ENCODE measurements at places on chromosomes 4 and X.

- DNase-seq = no peak
These were observed 189.6 kb upstream of the POF1B start for GRCh38 chrX:85569096-85569495.

- peak; percentile 49 for DNase-seq
These were observed 23.6 kb upstream of the C4orf50 start for GRCh38 chr4:6041800-6042199.

- DNase-seq = no peak
These were observed 27.8 kb downstream of the BANK1 start for GRCh38 chr4:101818362-101818761.

- no peak for DNase-seq
These were observed 427.2 kb downstream of the FAT4 start for GRCh38 chr4:125741825-125742452.

DNA sequence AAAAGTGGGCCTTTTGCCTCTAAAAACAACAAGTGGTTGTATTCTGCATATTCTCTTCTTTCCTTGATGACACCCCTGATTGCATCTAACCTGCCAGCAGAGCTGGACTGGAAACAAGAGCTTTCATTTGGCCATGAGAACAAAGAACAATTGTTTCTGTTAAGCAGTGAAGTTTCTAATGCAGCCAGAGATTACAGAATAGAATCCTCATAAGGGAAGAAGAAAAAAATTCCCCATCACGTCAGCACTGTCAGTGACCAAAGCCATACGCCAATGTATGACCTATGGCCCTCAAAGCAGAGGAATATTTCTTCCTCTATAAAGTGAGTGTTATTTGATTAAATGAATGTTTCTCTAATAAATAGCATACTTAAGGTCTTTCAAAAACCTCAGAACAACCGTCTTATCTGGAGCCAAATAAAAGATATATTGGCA, 529.1 kb upstream of the INTU start:
- no peak for DNase-seq

DNA sequence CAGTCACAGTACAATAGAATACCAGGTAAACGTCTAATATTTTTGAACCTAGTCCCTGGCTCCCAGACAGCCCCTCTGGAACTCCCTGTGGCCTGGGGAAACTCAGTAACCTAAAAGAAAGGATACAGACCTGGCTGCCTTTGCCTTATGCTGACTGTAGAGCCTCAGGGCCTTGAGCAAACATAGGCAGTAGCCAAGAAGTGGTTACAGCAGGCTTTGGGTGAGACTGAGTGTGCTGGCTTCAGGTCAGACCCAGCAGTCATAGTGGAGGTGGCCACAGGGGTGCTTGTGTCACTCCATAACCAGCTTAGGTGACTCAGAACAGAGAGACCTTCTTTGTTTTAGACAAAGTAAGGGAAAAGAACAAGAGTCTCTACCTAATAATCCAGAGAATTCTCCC, 141.8 kb upstream of the PRDX4 start:
- DNase-seq = no peak

DNA sequence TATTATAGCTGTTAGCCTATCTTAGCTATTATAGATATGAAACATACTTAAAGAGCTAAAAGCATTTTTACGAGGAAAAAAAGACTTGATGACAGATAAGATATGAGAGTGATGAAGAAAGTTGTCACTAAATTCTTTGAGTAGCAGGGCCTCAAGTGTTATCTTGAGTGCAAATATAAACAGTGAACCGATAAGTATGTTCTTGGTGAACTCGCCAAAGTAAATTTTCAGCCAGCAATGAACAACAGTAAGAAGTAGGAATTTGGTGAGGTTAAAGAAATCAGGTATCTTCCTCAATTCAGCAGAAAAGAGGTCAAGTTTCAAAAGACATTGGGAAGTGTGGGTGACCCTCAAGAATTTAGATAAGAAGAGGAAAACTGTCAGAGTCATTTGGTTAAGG, 471.8 kb upstream of the FTHL17 start:
- no peak for DNase-seq

DNA sequence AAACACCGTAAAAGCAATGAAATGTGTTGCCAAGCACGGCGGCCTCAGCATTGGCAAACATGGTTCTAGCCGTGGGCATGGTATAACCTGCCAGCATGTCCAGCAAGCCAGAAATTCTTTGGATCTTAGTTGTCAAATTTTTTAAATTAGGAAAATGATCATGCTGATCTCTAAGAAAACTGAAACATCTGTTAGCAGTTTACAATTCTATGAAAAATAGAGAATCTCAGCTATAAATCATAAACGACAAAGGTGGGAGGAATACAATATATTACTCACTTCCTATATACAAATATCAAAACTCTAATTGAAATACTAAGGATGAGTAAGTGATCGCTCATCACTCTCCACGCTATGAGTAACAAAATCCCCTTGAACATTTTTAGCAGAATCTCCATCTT, 130.3 kb downstream of the ADGRA3 start:
- no peak for DNase-seq

DNA sequence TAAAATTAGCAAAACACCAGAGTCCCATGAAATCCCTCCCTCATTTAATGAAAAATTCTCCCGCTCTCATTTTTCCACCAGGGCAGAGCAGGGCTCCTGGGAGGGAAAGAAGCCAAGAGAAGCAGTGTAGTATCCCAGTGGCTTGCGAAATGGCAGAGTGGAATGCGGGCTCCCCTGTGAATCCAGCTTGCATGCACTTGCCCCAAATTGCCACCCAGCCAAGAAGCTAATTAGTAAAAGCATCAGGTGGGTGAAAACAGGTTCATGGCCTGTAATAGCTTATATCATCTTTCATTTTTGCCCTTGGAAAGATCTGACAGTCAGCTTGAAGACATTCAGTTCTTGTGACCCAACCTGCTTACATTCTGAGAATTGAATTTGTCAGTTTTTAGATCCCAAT, 10.1 kb downstream of the AMOT start:
- no peak for DNase-seq

DNA sequence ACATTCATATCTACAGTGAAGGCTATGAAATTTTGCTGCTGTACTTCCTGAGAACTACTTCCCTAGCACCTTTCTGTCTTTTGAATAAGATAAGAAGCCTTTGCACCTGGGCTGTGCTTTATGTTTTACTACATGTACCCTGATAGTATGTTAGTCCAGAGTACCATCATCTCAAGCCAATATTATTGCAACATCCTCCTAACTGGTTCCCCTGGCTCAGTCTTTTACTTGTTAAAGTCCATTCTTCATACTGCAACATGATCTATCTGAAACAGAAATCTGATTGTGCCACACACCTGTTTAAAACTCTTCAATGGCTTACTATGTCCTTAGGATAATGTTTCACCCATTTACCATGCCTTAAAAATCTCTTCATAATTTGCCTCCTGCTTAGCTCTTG, 102.3 kb downstream of the AGTR2 start:
- DNase-seq = no peak

DNA sequence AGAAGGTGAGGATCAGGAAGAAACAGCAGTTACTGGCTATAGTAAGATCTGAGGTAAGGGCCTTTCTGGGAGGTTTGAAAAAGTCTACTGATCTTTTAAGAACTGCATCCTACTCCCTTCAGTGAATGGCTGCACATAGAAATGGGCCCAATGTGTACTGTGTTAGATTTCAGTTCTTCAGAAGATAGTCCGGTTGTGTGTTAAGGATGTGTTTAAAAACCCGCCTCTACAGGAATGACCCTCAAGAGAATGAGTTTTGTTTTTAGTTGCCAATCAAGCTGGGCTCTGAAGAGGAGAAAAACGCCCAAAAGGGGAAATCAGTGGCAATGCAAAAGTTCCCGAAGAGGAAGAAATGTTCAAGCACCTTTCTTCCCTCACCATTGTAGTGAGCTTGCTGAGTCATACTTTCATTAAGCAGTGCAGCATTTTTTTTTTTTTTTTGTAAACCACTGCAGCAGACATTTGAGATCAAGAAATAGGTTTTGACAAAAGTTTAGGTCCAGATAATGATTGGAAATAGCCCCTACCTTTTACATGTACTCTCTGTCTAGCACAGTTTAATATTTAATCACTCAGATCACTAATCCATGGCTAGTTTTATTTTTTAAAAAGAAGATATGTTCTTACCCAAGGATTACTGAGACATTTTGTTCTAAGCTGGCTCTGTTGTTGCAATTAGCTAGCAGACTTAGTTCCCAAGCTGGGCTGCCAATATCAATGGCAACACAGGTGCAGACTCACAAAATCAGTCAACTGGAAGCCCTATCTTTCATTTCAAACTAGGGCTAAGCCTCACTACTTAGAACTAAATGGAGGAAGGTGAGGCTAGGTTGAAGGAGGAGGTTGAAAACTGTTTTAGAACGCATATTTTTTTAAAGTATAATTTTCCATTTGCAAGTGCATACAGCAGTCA, 7.0 kb upstream of the TRPC5OS start:
- DNase-seq = no peak

GRCh38 chr4:61225656-61226055, 25.5 kb downstream of the ADGRL3 start:
- no peak for DNase-seq

GRCh38 chrX:22666441-22666840, 333.3 kb upstream of the DDX53 start:
- peak; percentile 34 for DNase-seq

GRCh38 chr4:136644279-136644678, 888.0 kb downstream of the PCDH18 start:
- no peak for DNase-seq

GRCh38 chr4:172095161-172095560, 282.0 kb downstream of the GALNTL6 start:
- no peak for DNase-seq

DNA sequence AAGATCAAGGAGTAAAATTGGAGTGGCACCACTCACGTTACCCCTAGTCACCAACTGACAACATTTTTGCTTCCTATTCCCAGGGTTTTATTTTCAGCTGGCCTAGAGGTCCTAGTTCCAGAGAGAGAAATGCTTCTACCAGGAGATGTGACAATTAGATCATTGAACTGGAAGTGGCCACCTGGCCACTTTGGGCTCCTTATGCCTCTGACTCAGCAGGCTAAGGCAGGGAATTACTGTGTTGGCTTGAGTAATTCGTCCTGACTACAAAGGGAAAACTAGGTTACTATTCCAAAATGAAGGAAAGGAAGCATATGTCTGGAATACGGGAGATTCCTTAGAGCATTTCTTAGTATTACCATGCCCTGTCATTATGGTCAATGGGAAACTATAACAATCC, 831.6 kb upstream of the NDST4 start:
- DNase-seq = no peak

GRCh38 chr4:42446823-42447222, 49.5 kb downstream of the SHISA3 start:
- DNase-seq = no peak

GRCh38 chrX:14927401-14927800, 54.2 kb downstream of the MOSPD2 start:
- no peak for DNase-seq

- DNase-seq = no peak
These were observed 2136.2 kb upstream of the TENM3 start for GRCh38 chr4:180106997-180107396.

DNA sequence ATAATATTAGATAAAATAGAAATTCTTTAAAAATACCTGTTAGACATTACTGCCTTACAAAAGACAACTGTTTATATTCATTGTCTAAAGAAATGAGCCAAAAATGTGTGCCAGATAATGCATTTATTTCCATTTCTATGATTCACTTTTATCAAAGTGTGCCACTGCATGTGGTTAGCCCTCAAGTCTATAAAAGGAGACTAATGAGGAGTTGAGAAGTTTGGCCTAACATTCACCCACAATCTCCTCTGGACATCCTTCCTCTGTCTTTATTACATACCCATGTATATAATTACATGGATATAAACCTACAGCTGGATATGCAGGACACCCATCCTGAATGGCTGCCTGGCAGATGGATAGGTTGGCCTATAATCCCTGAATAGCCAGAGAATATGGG, 42.6 kb upstream of the PDE5A start:
- no peak for DNase-seq

DNA sequence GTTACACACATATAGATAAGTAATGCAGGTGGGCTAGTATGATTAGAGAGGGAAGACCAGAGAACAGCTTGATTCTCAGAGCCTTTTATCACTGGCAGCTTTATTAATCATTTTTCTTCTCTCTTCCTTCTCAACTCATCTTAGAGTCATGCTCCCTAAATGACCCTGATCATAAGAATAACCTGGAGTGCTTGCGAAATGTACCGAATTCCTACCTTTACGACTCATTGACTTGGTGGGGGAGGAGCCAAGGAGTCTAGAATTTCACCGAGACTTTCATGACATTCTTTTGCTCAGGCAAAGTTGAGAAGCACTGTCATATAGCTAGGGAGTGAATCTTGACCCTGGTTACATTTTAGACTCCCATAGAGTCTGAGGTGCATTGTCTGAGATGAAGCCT, 298.9 kb upstream of the PUDP start:
- no peak for DNase-seq

DNA sequence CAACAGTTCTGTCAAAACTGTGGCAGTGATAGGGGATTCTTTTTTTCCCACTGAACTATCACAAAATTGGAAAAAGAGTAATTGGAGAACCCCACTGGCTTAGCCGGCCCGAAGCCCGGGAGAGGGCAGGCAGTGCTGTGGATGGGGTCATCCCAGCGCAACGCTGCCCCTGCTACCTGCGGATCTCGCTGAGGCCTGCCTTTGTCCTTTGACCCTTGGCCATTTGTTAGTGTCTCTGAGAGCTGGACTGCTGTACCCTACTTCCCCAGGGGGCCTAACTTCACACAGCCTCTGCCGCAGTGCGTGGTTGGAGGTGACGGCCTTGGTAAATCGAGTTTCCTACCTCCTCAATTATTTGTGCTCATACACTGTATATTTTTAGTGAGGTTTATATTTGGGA, 43.0 kb upstream of the MSANTD1 start:
- no peak for DNase-seq

GRCh38 chrX:10028283-10029104, 61.3 kb downstream of the CLDN34 start:
- no peak for DNase-seq

- no peak for DNase-seq
These were observed 70.6 kb downstream of the TNIP2 start for GRCh38 chr4:2685541-2685940.

- peak; percentile 13 for DNase-seq
These were observed 34.3 kb downstream of the NALF2 start for GRCh38 chrX:69538321-69538876.

DNA sequence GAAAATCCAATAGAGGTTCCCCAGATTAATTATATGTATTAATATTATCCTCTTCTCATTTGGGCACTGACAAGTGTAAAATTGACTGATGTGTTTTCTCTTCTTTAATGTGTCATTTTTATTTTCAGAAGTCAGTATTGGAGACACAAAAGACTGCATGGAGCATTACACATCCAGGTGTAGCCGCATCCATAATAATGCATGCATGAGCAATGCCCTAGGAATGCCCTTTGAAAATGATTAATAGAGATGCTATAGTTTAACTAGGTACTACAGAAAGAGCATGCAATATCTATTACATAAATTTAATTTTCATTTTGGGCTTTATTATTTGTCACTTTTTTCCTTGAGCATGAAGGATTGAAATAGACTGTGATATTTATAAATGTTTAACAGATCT, 509.9 kb downstream of the SPOCK3 start:
- DNase-seq = no peak

DNA sequence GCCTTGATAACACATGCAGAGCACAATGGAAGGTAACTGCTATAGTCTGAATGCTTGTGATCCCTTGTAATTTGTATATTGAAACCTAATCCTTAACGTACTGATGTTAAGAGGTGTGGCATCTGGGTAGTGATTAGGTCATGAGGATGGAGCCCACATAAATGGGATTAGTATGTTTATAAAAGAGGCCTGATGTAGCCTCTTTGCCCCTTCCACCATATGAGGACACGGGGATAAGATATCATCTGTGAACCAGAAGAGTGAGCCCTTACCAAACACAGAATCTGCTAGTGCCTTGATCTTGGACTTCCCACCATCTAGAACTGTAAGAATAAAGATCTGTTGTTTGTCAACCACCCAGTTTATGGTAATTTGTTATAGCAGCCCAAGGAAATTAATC, 1074.2 kb upstream of the INTU start:
- no peak for DNase-seq

Measured in NCI-H526 treated with DMSO at 0.1 percent for 48 hours (cell line).